NCI-H187 (cell line): ENCODE measurements at places on chromosomes 16 and 17.

GRCh38 chr17:30345089-30345433 lies 11.2 kb upstream of the TMIGD1 start:
- DNase-seq: no peak

GRCh38 chr17:43800736-43801135 lies 20.5 kb downstream of the CFAP97D1 start:
- DNase-seq: no peak

DNA sequence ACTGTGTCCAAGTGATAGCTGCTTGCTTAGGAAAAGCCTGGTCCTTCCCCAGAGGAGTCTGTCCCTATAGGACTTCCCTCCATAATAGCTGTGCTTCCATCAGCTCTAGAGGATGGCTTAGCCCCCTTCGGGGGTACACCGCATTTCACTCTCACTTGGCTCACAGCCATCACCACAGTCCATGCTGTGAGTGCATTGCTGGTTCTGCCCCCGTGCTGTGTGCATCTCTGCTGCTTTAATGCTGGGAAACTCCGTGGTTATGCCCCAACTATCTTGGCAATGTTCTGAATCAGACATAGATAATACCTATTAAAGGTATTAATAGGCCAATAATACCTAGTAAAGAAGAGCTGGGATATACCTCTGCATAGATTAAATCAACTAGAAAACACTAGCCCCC lies 58.3 kb downstream of the SIAH1 start:
- DNase-seq: no peak

DNA sequence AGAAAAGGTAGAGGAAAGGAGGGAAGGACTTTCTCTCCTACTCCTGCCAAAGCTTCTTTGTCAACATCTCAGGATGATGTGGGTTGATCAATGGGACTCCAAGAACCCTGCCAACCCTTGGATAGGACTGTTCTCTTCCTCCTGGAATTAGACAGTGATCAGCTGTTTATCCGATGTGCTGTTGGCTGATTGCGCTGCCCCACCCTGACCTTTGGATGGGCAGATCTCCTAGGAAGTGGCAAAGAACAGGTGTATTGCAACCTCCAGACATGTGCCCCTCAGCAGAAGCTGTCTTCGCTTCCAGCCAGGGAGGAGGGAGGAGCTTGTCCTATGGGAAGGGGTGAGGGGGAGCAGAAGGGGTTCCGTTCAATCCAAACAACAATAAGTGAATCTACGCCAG lies 30.5 kb downstream of the SLC5A11 start:
- no peak for DNase-seq

GRCh38 chr17:67126983-67127382 lies 82.6 kb downstream of the CACNG1 start:
- DNase-seq: no peak

- no peak for DNase-seq
These were observed 1.9 kb downstream of the EPN3 start for GRCh38 chr17:50534222-50534978.

DNA sequence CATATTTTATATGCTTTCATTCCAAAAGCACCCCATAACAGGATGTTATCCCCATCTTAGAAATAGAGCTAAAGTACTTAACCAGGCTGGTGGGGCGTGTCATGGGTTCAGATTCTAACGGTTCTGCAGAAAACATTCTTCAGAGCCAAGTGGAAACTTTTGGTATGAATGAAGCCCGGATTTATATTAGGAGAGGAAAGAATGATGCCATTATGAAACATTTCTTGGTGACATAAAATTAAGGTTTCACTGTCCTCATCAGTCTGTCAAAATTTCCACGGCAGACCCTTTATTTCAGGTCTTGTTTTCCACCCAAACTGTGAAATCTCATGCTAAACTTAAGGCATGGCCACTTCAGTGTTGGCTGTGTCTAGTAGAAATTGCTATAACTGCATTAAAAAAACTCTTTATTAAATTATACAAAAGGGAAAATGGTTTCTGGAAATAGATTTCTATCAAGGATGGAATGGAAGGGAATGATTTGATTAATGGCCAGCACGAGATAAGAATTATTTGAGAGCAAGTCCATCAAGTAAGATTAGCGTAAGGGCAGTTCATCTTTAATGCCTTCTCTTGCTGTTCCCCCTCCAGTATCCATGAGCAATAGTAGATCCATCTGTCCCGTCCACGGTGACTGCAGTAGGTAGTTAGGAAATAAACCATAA lies 11.7 kb downstream of the PRKCA start:
- DNase-seq: no peak

GRCh38 chr17:40122999-40123810 lies 1.4 kb downstream of the MSL1 start:
- DNase-seq: peak; percentile 28

GRCh38 chr17:43572368-43572980 lies 26.3 kb upstream of the ETV4 start:
- no peak for DNase-seq

- no peak for DNase-seq
These were observed at the start of gene SLC22A31 for GRCh38 chr16:89200124-89200849. TSS of gene SLC22A31 (minus strand) at chr16:89200537. CDS start at chr16:89200501, 36 bp downstream.

DNA sequence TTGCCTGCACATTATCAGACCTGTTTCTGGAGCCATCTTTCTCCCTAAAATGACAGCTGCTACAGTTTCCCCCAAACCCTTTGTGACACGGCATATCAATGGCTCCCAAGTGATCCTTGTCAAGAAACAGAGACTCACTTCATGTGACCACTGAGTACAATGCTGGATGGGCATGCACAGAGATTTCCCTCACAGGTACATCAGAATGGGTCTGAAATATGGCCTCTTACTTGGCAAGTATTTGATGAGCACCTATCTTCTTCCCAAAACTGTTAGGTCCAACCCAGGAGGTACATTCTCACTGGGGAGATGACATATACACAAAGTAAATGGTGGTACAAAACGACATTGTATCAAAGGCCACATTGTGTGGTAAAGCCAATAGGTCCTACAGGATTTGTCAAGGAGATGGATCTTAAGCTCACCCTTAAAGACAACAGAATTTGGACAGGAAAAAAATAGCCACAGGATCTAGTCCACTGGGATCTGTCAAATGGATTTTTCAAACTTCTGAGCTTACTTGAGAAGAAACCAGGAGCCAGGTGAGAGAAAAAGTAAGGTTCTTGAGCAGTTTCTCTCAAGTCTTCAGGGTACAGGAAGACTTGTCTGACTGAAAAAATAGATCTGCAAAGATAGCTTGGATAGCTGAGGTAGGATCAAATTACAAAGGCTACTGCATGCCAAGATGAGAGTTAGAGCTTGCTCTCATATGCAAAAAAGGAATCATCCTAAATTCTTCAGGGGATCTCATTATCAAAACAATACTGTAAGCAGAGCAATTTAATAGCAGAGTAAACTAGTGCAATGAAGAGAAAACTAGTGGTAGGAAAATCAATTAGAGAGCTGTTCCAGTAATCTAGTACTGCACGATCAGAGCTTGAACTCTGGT lies 28.8 kb downstream of the RNF43 start:
- DNase-seq: no peak

DNA sequence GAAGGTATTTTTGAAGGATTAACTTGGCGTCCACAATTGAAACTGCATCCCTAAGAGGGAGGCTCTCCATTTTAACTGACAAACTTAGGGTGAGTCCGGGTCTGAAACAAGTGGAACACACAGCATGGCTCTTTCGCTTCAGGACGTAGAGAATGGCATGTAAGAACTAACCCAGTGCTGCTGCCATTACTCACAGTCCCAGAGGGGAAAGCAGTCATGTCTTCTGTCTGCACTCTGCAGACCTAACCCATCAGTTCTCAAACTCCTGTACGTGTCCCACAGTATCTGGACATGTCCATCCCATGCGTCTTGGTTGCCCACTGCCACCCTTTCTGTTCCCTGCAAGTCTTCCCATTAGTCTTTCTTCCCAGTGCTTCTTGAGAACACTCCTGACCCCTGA lies 563 bp downstream of the ST6GALNAC1 start:
- DNase-seq: no peak

DNA sequence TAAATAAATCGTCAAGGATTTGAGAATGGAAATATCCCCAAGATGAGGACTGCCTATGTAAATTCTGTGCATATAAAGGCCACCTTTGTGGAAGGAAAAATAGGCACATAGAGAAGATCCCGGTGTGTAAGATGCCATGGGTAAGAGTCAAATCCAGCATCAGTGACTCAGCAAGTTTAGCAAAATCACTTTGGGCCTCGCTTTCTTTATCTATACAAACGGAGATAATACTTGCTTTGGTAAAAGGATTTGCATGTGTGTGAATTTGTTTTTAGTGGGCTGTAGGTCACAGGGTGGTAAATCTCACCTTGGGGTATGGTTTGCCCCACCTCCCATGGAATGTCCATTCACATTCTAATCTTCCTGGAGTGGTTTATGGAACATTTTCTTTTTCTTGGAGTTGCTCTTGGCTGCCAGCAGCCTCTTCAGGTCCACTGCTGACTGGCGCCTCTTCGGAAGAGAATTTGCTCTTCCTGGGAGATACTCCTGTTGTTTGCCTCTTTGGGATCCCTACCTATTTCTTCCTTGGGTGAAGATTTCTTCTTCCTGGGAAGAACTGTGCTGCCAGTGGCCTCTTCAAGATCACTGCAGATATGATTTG lies 587.6 kb downstream of the CDH11 start:
- no peak for DNase-seq

GRCh38 chr17:72764632-72765041 lies 327.9 kb downstream of the SLC39A11 start:
- no peak for DNase-seq

DNA sequence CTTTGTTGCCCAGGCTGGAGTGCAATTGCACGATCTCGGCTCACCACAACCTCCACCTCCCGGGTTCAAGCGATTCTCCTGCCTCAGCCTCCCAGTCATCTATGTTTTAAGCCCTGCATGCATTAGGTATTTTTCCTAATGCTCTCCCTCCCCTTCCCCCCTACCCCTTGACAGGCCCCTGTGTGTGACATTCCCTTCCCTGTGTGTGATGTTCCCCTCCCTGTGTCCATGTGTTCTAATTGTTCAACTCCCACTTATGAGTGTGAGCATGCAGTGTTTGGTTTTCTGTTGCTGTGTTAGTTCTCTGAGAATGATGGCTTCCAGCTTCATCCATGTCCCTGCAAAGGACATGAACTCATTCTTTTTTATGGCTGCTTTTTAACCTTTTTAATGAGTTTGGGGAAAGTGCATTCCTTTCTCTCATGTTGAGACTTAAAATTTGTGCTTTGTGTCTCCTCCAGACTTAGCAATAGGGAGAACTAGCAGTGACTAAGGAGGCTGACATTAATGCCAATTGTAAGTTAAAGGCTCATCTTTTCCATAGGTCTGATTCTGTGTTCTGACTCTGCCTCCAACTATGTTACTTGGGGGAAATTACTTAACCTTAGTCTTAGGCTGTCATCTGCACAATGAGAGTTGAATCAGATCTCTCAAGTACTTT lies 17.7 kb upstream of the PHAF1 start:
- no peak for DNase-seq

- DNase-seq: no peak
These were observed 2.5 kb downstream of the TBX21 start for GRCh38 chr17:47735536-47736011.

DNA sequence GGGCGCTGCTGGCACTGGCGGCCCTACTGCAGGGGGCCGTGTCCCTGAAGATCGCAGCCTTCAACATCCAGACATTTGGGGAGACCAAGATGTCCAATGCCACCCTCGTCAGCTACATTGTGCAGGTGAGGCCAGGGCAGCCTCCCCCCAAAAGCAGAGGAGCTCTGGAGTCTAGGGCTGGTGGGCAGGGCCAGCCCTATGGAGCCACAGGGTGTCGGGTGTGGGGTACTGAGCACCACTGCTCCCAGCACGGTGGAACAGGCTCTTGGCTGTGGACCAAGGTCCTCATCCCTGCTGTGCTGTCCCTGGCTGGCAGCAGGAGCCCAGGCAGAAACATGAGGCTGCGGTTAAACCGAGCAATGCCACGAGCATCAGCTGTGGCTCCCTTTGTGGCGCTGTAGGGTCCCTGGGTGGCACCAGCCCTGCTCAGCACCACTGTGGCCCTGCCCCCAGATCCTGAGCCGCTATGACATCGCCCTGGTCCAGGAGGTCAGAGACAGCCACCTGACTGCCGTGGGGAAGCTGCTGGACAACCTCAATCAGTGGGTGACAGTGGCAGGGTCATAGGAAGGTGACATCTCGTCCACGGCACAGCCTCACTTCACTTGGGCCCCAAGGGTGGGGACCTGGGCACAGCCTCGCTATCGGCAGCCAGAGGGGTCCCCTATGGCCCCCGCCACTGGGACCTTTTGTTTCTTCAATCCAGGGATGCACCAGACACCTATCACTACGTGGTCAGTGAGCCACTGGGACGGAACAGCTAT lies 1.1 kb downstream of the DNASE1 start:
- no peak for DNase-seq

DNA sequence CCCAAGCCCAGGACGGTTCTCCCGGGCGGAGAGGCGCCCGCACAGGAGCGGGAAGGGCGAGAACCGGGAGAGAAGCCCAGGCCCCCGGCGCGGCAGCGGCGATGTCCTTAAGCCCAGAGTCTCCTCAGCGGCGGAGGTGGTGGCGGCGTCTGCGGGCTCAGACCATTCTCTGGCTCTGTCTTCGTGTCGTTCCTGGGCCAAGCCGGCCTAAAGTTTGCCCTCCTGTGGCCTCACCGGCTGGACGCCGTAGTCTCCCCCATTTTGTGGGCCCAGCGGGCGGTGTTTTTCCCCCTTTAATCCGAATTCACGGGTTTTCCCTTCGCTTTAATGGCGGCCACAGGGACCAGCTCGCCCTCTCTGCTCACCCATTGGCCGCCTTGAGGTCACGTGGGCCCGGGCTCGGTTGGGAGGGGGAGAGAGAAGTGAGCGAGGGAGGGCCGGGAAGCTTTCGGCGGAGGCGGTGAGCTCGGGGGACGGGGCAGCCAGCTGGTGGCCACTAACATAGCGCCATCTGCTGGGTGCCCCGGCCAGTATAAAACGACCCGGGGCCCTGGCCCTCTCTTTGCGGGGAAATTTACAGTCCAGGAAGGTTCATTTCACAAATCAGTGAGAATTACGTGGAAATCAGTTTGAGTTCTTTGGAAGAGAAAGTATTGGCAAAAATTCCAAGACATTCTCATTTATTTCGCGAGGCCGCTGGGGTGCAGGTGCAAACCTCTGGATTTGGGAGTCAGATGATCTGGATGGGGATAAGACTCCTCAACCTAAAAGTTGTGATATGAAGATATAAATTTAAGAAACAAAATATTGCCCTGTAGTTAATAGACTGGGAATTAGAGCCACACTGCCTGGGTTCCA lies 762 bp upstream of the MED13 start:
- DNase-seq: peak; percentile 94
